ENCODE measurements at places on chromosomes 7 and 10.

- no peak for DNase-seq
These were observed 45.5 kb upstream of the ANAPC16 start for GRCh38 chr10:72170263-72170662.

DNA sequence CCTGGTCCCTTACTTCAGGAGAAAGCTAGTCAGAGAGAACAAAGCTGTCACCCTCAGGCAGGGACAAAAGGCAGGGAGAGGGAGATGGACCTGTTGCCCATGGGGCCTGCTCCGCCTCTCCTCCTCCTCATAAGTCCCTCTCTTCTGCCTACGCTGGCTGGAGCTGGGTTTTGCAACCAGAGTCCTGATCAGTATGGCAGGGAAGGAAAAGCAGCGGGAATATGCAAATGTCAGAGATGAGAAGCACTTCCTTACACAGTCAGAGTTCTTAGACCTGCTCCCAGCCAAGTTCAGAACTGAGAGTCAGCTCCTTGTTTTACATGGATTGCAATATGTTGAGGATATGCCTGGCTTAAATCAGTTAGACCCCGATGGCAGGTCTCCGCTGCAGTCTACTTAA, 231.1 kb downstream of the ADAM12 start:
- no peak for DNase-seq

DNA sequence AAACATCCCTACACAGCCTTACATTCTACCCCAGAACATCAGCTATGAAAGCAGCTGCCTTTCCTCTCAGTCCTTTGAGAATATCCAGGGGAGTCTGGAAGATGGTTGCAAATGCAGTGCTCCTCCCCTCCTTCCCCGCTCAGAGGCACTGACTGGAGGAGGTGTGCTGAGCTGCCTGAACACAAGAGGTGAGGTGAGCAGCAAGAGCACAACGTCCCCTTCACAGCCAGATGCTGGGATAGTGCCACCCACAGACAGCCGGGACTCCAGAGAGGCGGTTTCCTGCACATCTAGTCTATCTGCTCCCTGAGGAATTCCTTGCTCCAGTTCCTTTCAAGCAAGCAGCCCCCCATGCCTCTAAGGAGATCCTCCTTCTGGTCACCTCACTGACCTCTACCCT, 74.2 kb downstream of the EZH2 start:
- DNase-seq = no peak

DNA sequence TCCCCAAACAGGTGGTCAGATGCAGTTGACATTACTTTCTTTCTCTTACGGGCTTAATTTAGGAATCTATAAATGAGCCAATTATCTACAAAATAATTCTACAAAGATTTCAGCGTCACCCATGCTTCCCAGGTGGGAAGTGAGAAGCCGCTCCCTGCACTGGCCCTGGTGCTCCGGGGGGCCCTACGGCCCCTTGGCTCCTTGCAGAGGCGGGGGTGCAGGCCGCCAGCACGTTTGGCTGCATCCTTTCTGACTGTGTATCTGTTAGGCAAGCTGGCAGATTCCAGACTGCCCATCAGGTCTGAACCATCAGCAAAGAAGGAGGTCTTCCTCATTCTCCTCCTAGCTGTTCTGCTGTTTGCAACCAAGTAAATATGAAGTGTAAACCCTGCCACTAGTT, 16.3 kb downstream of the VWC2 start:
- DNase-seq = no peak

- no peak for DNase-seq
These were observed 22.9 kb upstream of the C10orf105 start for GRCh38 chr10:71742301-71743088.

- no peak for DNase-seq
These were observed 4.4 kb upstream of the VSTM4 start for GRCh38 chr10:49119746-49120145.

- no peak for DNase-seq
These were observed 12.5 kb upstream of the SRGN start for GRCh38 chr10:69075431-69075830.

DNA sequence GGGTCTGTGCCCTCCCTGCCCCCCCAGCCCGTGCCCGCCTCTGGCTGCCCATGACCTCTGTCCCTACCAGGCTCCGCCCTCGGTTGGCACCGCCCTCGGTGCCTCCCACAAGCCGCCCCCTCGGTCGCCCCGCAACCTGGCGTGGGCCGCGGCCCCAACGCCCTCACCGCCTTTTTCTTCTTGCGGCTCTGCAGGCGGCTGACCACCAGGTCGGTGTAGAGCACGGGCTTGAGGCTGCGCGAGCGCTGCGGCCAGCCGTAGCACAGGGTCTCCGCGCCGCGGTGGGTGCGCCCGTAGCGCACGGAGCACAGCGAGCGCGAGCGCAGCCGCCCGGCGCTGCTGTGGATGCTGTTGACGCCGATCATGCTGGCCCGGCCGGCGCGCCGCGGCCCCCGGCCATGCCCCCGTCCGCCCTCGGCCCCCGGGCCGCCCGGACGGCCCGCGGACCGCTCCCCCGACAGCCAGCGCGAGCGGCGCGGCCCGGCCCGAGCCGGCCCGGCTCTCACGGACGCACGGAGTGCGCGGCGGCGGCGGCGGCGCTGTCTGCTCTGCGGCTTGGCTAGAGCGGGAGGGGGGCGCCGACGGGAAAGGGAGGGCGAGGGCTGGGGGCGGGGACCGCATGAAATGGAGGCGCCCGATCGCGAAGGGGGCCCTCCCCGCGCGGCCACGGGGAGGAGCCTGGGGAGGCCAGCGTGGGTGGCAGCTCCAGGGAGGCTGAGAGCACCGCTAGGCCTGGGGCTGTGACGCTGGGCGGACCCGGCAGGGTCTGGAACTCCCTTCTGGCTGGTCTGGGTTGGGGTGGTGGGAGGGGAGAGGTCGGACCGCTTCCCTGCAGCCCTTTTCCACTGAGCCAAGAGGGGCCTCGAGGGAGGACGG, 9.6 kb downstream of the PSD start:
- DNase-seq = peak; percentile 70

DNA sequence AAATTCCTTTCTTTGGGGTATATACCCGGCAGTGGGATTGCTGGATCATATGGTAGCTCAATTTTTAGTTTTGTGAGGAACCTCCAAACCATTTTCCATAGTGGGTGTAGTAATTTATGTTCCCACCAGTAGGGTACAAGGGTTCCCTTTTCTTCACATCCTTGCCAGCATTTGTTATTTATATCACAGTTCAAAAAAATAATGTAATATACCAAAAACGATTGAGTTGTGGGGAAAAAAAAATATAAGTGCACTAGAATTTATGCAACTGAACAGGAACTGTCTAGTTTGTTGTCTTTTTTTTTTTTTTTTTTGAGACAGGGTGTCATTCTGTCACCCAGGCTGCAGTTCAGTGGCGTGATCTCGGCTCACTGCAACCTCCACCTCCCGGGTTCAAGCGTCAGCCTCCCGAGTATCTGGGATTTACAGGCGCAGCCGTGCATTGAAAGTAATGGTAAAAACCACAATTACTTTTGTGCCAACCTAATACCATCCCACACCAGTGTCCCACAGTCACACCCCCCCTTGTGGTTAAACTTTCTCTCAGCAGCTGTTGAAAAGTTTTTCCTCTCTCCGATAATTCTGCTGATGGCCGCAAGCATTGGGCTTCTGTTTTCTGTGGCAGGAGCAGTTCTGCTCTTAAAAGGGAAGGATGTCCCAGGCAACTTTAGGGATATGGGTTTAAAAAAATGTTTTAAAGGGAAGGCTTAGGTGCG, 6.8 kb upstream of the LAT2 start:
- DNase-seq = peak; percentile 23

DNA sequence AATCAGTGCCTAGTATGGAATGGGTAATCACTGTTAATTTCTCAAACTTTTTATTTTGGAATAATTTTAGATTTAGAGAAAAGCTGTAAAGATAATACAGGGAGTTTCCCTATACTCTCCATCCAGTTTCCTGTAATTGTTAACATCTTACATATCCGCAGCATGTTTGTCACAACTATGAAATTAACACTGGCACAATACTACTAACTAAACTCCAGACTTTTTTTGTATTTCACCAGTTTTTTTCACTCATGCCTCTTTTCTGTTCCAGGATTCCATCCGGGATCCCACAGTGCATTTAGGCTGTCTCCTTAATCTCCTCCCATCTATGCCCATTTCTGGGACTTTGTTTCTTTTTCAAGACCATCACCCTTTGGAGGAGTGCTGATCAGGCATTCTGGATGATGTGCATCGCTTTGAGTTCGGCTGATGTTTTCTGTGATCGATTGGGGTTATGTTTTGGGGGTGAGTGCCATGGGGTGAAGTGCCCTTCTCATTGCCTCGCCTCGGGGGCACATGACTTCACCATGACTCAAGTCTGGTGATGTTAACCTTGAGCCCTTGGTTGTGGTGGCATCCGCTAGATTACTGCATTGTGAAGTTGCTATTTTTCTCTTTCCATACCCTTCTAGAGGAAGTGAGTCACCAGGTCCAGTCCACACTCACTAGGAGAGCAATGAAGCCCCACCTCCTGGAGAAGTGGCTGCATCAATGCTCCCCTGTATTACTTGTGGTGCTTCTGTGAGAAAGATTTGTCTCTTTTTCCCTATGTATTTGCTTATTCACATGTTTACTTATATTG, 43.9 kb upstream of the GRB10 start:
- DNase-seq = peak; percentile 49

DNA sequence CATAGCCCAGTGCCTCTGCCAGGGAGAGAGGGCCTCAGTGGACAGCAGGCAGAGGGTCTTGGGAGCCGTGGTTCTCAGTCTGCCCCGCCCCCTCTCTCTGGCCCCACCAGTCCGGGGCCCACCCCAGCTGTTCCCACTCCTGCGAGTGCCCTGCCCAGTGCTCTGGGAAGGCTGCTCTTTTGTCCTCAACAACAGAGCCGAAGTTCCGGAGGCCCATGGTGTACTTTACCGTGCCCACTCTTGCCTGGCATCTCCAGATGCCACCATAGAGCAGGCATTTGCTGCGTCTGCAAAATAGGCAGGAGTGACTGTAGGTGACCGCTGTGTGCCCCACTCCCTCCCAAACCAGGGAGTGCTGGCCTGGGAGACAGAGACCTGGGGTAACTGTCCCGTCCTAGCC, 29.3 kb upstream of the PCBD1 start:
- DNase-seq = no peak

DNA sequence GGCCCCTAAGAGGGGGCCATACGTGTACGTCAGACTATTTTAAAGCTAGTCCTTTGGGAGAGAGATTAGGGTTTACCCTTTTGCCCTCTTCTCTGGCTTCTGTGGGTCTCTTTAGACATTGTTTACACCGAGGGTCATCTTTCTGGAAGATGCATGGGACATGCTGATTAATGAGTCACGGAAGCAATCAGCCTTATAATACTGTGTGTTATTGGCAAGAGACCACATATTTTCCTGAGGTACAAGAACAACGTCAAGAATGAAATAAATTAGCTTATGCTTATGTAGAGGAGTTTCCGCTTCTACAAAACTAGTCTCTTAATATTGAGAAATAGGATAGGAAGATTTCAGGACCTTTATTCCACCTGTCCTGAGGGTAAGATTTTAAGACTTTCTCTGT, 327.7 kb downstream of the BBS9 start:
- DNase-seq = no peak

DNA sequence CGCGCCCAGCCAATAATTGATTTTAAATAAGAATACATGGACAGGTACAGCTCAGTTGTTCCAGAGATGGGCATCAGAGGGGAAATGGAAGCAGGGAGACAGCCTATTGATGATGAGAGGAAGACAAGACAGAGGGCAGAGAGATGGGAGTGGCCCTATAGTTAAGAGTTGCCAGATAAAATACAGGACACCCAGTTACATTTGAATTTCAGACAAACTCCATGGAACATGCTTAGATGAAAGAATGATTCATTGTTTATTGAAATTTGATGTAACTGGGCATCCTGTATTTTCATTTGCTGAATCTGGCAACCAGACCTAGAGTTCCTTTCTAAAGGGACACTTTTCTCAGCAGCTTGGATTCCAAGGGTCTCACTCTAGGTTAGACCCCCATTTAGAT, 341.1 kb downstream of the FRMD4A start:
- no peak for DNase-seq

- DNase-seq = no peak
These were observed 5.9 kb downstream of the AKAP9 start for GRCh38 chr7:91946549-91946948.

DNA sequence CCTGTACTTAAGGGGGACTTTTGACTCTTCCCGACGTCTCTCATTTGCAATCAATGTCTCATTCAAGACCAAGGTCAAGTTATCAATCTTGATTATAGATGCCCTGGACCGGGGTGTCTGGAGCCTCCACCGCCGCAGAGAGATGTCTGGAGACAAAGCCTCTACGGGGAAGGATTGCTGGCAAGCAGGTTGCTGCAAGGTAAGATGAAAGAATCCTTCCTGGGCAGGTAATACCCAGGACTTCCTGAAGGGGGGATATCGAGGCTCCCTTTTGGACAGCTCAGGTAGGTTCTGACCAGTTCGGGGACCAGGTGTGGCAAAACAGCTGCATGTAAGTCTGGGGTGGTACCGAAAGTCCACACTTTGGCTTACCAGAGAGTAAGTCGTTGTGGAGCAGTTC, 12.5 kb upstream of the CUX1 start:
- DNase-seq = peak; percentile 24

GRCh38 chr10:16975188-16975587, 154.4 kb downstream of the CUBN start:
- no peak for DNase-seq

- DNase-seq = no peak
These were observed 37.0 kb upstream of the LCOR start for GRCh38 chr10:96794836-96795733.

DNA sequence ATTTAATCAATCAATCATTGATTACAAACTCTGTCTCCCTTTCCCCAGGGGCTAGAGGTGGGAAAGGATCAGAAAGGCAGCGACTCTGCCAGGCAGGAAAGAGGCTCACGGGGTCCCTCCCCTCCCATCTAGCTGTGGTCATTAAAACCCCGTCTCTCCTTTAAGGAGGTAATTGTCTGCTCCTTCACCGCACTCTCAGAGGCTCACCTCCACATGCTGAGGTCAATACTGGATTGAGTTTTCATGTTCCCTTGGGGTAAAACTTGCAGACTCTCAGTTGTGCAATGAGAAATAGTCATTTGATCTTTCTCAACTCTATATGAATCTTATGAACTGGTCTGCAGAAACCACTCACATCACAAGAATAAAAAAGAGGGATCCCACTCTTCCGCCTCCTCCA, 368.8 kb downstream of the ADRA2A start:
- no peak for DNase-seq

DNA sequence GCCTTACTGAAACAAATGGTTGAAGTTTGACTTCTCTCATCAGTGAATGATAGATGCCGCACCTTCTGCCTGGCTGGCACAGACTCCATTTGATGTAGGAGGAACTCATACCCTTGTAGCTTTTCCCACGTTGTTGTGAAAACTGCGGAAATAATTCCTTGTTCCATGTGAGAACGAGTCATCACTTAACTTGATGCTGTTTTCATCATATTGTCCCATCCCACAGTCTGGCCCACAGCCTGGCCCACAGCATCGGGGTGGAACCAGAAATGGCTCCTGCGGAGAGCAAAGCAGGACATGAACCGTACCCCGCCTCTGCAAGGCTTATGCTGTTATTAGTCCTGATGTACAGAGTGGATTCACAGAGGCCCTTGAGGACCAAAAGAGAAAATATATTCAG, 587.0 kb downstream of the SDK1 start:
- DNase-seq = no peak

GRCh38 chr10:10418387-10418786, 599.3 kb upstream of the CELF2 start:
- peak; percentile 32 for DNase-seq

Data from activated naive CD4-positive, alpha-beta T cell treated with anti-CD3 and anti-CD28 coated beads, Interleukin-2, amount 10 ng/mL, durations not matched to agents 7 days and 5 days (primary cell).